Astrocyte of the hippocampus (primary cell): ENCODE measurements at places on chromosomes 11 and 22.

DNA sequence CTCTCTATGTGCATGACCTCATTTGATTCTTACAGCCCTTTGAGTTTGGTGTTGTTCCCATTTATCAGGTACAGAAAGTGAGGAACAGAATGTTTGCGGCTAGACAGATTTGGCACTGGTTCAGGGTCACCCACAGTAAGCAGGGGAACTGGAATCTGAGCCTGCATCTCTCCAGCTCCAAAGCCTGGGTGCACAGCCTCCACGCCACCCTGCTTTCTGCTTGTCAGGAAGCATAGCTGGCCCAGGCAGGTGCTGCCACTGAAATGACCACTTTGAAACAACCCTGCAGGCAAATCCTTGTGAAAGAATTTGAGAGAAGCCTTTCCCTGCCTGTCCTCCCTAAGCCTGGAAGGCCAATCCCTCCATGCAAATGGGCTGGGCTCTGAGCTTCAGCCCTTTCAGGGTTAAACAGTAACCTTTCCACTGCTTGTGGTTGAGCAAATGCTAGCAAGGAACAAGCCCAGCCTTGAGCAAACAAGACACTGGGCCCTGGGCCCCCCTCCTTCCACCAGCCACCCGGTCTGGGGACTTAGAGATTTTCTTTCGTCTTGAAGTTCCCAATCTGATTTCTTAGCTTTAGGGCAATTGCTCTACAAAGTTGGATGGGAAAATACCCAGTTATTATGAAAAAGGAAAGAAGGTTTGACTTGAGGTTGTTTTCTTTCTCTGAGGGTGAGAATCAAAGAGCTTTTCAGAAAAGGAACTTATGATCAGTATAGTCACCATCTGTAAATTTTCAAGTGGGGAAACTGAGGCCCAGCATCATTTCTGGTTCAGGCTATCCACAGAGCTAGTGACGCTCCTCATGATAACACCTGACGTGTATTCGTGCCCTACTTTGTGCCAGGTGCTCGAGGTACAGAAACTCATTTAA lies 19.4 kb downstream of the EHF start:
- DNase-seq = no peak

GRCh38 chr11:30171661-30172060 lies 59.2 kb upstream of the FSHB start:
- no peak for DNase-seq

GRCh38 chr22:39212721-39213376 lies 31.9 kb downstream of the PDGFB start:
- DNase-seq = no peak

DNA sequence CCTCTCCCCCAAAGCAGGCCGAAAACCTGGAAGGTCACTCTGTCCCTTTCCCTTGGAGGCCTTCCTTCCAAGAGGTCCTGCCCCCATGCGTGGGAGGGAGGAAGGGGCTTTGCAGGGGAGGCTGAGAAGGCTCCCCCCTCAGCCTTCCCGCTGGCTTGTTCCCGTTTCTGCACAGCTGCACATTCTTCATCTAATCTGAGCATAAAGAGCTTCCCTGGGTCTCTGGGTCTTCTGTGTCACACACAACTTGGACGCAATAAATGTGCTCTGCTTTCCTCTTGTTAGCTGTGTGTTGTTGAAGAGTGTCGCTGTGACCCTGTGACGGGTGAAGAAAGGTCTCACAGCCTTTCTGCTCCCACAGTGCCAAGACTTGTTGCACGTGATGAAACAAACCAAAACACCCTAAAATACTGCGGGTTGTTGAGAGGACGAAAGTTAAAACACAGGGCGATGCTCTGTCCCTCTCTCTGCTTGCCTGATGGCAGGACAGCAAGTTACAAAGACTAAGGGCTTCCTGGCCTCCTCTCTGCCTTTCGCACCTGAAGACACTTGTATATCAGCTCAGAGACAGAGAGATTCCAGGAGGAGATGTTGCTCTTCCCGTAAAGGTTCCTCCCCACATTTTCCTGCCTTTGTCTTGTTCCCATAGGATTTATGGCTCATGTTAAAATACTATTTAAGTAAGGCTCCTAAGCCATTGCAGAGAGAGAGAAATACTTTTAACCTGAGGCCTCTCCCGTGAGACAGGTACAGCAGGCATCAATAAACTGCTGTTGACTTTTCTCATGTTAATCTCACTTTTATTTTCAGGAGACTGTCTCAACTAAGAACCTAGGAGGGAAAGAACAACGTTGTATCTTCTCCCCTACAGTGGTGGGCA lies 15.4 kb upstream of the IFITM3 start:
- peak; percentile 51 for DNase-seq

GRCh38 chr11:61295596-61295926 lies 445 bp upstream of the VWCE start:
- DNase-seq = no peak

DNA sequence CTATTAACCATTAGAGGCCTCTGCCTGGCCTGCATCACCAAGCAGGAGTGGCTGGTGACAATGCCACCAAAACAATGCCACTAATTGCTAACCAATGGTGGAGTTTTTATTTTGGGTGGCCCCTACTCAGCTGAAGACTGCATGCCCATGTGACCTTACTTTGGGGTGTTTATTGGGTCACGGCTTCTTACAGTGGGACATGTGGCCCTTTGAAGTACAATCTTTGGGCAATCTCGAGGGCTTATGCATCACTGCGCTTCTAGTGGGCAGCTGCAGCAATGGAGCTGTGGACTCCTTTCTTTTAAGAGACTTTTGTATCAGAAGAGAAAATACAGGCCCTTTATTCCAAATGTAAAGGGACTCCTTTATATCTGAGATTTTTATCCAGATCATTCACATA lies 85.7 kb downstream of the IGLL5 start:
- DNase-seq = no peak

DNA sequence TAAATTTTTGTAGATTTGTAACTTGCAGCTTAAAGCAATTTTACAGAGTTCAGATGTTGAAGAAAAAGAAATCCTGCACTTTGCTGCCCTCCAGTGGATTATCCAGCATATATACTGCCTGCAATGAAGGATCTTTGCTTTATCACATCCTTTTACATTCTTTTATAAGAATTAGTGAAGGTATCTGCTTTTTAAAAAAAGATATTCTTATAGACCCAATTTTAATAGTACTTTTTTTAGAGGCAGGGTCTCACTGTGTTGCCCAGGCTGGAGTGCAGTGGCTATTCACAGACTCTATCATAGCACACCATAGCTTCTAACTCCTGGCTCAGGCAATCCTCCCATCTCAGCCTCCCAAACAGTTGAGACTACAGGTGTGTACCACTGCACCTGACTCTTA lies 60.7 kb downstream of the TTC17 start:
- DNase-seq = peak; percentile 58

DNA sequence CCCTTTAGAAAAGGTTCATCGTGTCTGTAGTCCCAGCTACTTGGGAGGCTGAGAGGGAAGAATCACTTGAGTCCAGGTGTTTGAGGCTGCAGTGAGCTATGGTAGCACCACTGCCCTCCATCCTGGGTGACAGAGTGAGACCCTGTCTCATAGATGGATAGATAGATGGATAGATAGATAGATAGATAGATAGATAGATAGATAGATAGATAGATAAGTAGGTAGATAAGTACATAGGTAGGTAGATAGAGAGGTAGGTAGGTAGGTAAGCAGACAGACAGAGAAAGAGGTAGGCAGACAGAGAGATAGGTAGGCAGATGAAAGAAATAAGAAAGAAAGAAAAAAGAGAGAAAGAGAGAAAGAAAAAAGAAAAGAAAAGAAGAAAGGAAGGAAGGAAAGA lies 156.4 kb downstream of the GRIK4 start:
- DNase-seq = no peak

GRCh38 chr11:125593114-125593820 lies 615 bp downstream of the STT3A start:
- DNase-seq = peak; percentile 66

GRCh38 chr11:10785146-10785474 lies 23.6 kb downstream of the EIF4G2 start:
- DNase-seq = no peak

GRCh38 chr22:25187469-25187868 lies 12.2 kb upstream of the CRYBB3 start:
- no peak for DNase-seq

DNA sequence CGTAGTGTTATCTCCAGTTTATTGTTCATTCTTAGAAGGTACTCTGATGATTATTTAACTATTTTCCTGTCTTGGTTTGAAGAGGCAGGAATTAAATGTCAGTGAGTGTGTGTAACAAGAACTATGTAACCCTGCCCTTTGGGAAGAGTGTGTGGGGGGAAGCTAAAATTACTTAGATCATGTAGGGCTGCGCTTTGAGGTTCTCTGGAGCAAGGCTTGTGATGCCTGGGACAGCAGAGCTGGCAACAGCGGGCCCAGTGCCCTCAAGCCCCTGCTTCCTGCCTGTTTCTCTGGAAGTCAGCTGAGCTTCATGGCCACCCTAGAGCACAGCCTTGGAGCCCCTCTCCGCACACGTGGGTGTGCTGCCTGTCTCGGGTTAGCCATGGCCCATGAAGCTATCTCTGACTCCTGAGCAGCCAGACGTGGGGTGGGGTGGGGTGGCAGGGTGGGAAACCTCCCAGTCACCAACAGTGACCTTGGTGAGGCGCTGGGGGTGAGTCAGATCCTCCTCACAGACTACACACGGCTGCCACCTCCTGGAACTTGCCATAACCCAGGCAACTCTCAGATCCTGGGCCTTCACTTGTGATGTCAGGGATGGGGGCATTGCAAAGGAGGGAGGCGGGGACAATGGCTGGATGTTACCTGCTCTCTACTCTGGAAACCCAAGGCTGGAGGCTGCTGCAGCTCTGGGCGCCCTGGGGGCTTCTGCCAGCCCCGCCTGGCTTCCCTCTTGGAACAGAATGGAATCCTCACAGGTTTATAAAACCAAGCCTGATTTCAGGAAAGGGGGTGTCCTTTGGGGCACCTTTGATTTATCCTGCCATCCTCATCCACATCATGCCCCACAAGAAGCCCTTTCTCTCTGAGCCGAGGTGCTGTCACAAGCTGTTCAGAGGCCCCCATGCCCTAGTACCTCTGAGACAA lies 88.6 kb downstream of the SNX19 start:
- DNase-seq = peak; percentile 90

DNA sequence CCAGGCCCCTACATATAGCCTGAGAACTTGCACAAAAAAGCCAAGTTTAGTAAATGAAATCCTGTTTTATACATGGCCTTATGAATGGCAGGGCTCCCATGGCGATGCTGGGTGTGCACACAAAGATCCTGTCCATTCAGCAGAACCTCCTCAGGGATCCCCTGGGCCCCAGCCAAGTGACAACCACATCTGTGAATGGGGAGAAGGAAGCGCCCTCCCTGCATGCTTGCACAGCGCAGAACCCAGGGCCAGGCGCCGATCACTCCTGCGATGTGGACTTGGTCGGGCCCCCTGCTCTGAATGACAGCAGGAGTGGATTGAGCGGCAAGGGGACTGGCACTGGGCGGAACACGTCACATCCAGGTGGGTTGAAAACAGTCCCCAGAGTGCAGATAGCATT lies 4.5 kb upstream of the CDC42EP2 start:
- peak; percentile 43 for DNase-seq

- no peak for DNase-seq
Measured at GRCh38 chr22:26534874-26535602, 22.8 kb upstream of the TFIP11 start.

GRCh38 chr11:76276046-76276780 lies 69.9 kb upstream of the WNT11 start:
- no peak for DNase-seq

DNA sequence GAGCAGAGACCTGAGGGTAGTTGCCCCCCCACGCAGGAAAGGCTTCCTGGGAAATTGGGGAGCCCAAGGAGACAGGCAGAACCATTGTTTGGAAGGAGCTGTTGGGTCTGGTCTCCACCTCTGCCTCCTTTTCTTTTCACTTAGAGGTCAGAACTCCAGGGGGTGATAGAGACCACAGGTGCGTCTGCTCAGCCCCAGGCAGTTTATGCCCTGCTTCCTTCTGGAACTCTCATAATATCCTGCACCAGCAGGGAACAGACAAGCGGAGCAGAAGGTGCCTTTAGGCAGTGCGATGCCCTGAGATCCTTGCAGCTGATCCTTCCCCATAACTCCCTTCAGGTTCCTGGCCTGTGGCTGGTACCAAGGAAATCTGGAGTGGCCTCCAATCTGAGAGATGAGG lies 120.2 kb downstream of the NECTIN1 start:
- DNase-seq = no peak

DNA sequence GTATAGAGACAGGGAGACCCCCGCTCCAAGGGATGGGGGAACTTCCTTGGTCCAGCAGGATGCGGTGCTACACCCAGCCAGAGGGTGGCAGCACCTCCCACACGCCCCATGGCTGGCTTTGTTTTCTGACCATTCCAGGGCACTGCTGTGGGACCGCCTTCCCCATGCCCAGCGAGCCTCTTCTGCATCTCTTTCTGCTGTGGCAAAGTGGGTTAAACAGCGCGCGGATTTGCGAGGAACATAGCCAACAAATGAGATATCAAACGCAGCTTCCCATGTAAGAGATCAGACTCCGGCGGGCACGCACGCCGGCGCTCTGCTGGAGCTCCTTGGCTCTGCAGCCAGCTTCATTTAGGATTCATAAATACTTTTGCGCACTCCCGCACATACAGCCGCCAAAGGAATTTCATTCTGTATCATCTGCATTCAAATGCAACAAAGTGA lies 485.8 kb upstream of the CADM1 start:
- DNase-seq = peak; percentile 24

- DNase-seq = no peak
Measured at GRCh38 chr11:134453441-134453840, 41.4 kb upstream of the B3GAT1 start.

DNA sequence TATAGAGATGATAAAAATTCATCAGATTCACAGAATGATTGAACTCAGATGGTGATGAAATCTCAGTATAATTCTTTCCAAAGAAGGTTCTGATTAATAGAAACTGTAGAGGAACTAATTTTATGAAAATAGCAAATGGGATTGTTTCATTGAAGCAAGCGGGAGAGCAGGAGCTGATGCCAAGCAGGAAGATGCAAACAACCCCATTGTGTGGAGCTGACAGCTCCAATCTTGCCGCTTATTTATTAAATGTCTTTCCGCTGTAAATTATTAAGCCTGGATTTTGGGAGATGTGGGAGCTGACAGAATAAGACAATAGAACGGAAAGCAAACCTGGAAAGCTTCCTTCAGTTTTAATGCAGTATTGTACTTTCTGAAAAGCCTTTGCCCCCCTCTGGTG lies 6.0 kb upstream of the TMEM218 start:
- DNase-seq = no peak

GRCh38 chr11:14543260-14543659 lies 23.1 kb upstream of the PSMA1 start:
- no peak for DNase-seq

DNA sequence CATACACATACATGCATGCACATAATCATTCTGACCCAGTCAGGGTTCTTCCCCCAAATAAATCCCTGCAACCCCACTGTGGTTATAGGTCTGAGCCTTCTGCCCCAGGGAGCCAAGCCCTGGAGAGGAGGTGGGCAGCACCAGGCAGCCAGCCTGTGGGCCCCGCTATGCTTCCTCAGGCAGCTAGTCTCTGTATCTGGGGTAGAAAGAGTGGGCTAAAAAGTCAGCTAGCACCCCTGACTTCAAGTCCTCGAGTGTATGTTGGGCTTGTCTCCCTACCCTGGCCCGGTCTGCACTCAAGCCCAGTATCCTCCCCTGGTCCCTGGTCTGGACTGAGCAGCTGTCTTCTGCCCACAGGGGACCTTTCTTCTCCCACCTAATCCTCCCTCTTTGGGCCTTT lies 28.0 kb downstream of the KCNQ1OT1 start:
- no peak for DNase-seq

GRCh38 chr11:126115816-126116331 lies 53.2 kb upstream of the CDON start:
- DNase-seq = peak; percentile 83
